ENCODE measurements at places on chromosomes 1 and 21. TPM values are rescaled to one million over a fixed set of nuclear protein-coding genes. Genes with fewer than 3 reads are reported as not detected.

FCN3 gene
- 17.0 TPM for polyA plus RNA-seq

SPATA46 gene
- polyA plus RNA-seq, result not detected

KCNE2 gene
- polyA plus RNA-seq, result 0.47 TPM

LMX1A gene
- polyA plus RNA-seq, result not detected

RCSD1 gene
- polyA plus RNA-seq, result 8.8 TPM

SYT2 gene
- polyA plus RNA-seq, result 0.37 TPM

SPATA1 gene
- 0.48 TPM for polyA plus RNA-seq

F13B gene
- not detected for polyA plus RNA-seq

CAPN8 gene
- polyA plus RNA-seq, result 0.53 TPM

SAMD11 gene
- 32.7 TPM for polyA plus RNA-seq

CACYBP gene
- 244 TPM for polyA plus RNA-seq

AGL gene
- 4.5 TPM for polyA plus RNA-seq

LYPD8 gene
- 0.13 TPM for polyA plus RNA-seq

ANKRD65 gene
- polyA plus RNA-seq, result 3.4 TPM

CLCA4 gene
- 0.20 TPM for polyA plus RNA-seq

CRYBG2 gene
- 0.20 TPM for polyA plus RNA-seq

GRCh38 chr1:75396745-75397144 is 214.2 kb downstream of the SLC44A5 start:
- no peaks in the 10 kb centered on the region for H3K27me3 ChIP-seq
- H3K36me3 ChIP-seq, result no peaks in the 10 kb centered on the region
- H3K4me3 ChIP-seq, result no peak overlapping the region
- no peak overlapping the region for H3K27ac ChIP-seq
- H3K4me1 ChIP-seq, result no peaks in the 10 kb centered on the region
- DNase-seq, result no peak

- no peak overlapping the region for H3K27ac ChIP-seq
- no peak overlapping the region for H3K4me3 ChIP-seq
- H3K4me1 ChIP-seq, result no peaks in the 10 kb centered on the region
- DNase-seq, result no peak
- H3K36me3 ChIP-seq, result no peaks in the 10 kb centered on the region
Observed at GRCh38 chr21:17889171-17889570, 70.0 kb upstream of the C21orf91 start.

DNA sequence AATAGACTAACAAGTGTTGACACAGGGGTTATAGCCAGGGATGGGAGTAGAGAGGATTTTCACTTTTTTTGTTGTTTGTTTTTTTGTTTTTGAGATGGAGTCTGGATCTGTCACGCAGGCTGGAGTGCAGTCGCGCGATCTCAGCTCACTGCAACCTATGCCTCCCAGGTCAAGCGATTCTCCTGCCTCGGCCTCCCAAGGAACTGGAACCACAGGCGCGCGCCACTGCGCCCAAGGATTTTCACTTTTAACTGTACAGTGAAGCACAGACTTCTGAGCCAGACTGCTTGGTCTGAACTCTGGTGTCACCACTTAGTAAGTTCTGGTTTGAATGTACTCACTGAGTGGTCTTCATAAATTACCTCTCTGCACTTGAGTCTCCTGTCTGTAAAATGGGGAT is 40.2 kb upstream of the WASF2 start:
- peaks cover 16% of the 10 kb centered on the region for H3K36me3 ChIP-seq
- DNase-seq, result no peak

- no peaks in the 10 kb centered on the region for H3K36me3 ChIP-seq
- no peaks in the 10 kb centered on the region for H3K4me1 ChIP-seq
- no peaks in the 10 kb centered on the region for H3K27me3 ChIP-seq
- no peak overlapping the region for H3K27ac ChIP-seq
- no peak for DNase-seq
Observed at GRCh38 chr1:24452922-24453485, 37.4 kb downstream of the NIPAL3 start.

GRCh38 chr1:8154621-8155052 is 128.5 kb upstream of the ERRFI1 start:
- no peaks in the 10 kb centered on the region for H3K36me3 ChIP-seq
- H3K4me3 ChIP-seq, result no peak overlapping the region
- no peaks in the 10 kb centered on the region for H3K4me1 ChIP-seq
- no peaks in the 10 kb centered on the region for H3K27me3 ChIP-seq
- no peak overlapping the region for H3K27ac ChIP-seq

- no peak overlapping the region for H3K27ac ChIP-seq
- H3K36me3 ChIP-seq, result no peaks in the 10 kb centered on the region
- no peaks in the 10 kb centered on the region for H3K4me1 ChIP-seq
- DNase-seq, result no peak
- H3K27me3 ChIP-seq, result peaks cover 15% of the 10 kb centered on the region
Observed at GRCh38 chr1:217924924-217925323, 293.8 kb downstream of the SPATA17 start.

DNA sequence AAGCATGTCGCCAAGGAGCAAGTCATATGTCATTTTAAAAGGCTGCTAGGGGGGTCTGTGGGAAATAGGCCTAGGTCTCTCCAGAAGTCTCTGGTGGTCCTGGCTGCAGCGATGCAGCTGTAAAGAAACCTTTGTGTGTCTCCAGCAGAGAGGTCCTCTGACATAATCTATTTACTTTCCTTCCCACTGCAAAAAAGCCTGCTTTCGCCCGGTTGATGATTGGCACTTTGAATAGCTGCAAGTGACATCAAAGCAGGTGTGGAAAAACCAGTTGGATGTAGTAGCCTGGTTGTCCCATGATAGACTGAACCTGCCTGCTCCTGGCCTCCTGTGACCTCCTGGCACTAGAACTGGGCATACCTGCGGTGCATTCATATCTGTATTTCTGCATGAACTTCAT is 13.8 kb downstream of the RASSF5 start:
- no peaks in the 10 kb centered on the region for H3K4me1 ChIP-seq
- no peaks in the 10 kb centered on the region for H3K27me3 ChIP-seq
- DNase-seq, result no peak
- no peaks in the 10 kb centered on the region for H3K36me3 ChIP-seq
- H3K4me3 ChIP-seq, result no peak overlapping the region
- H3K27ac ChIP-seq, result no peak overlapping the region

GRCh38 chr21:36706951-36707762 is 8.2 kb downstream of the SIM2 start:
- H3K4me3 ChIP-seq, result no peak overlapping the region
- DNase-seq, result no peak
- H3K27me3 ChIP-seq, result peaks cover 93% of the 10 kb centered on the region
- no peaks in the 10 kb centered on the region for H3K36me3 ChIP-seq

GRCh38 chr1:40709100-40709801 is 17.7 kb downstream of the NFYC start:
- H3K4me1 ChIP-seq, result peaks cover 41% of the 10 kb centered on the region
- peak overlapping the region; percentile 28 for H3K4me3 ChIP-seq
- H3K36me3 ChIP-seq, result no peaks in the 10 kb centered on the region
- peak; percentile 83 for DNase-seq

- no peaks in the 10 kb centered on the region for H3K36me3 ChIP-seq
- peak within 1 kb of the TSS; percentile 95 for H3K27ac ChIP-seq
- no peaks in the 10 kb centered on the region for H3K4me1 ChIP-seq
- peak within 1 kb of the TSS; percentile 7 for H3K4me3 ChIP-seq
Observed at GRCh38 chr1:208243967-208244916, at the start of gene PLXNA2. Gene PLXNA2, minus strand, starts transcription at chr1:208244384. Its CDS starts 26,462 bp downstream, at chr1:208217922.

GRCh38 chr1:4801192-4801924 is 146.9 kb downstream of the AJAP1 start:
- no peaks in the 10 kb centered on the region for H3K36me3 ChIP-seq
- no peak overlapping the region for H3K4me3 ChIP-seq
- H3K27ac ChIP-seq, result no peak overlapping the region
- no peaks in the 10 kb centered on the region for H3K4me1 ChIP-seq
- no peak for DNase-seq

DNA sequence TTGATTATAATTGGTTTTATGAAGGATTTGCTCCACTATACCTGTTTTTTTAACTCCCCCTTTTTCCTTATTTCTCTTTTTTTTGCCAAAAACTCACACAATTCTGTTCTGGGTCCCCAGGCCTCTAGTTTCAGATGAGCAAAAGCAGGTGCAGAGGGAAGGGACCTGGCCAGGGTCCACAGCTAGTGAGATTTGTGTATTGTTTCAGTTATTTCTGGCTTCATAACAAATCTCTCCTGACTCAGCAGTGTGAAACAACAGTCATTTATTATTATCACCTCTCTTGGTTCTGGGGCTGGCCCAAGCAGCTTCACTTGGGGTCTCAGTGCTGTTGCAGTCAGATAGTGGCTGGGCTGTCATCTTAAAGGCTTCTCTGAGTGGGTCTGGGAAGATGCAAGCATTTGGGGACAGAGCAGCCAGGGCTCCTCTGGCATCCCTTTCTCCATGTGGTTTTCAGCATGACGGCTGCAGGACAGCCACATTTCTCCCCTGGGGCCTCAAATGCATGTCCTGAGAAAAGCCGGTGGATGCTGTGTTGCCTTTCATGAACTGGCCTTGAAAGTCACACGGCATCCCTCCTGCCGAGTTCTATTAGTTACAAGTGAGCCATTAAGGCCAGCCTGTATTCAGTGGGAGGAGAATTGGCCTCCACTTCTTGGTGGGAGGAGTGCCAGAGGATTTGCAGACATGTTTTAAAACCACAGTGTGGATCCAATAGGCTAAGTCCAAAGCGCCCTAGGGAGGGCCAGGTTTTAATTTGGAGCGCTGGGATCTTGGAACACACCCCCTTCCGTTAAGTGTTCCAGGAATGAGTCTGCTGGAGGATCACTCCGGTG is 137.1 kb downstream of the CAMTA1 start:
- H3K27me3 ChIP-seq, result no peaks in the 10 kb centered on the region
- H3K4me1 ChIP-seq, result peaks cover 7% of the 10 kb centered on the region
- H3K4me3 ChIP-seq, result no peak overlapping the region
- H3K27ac ChIP-seq, result peak overlapping the region; percentile 49
- DNase-seq, result peak; percentile 85

DNA sequence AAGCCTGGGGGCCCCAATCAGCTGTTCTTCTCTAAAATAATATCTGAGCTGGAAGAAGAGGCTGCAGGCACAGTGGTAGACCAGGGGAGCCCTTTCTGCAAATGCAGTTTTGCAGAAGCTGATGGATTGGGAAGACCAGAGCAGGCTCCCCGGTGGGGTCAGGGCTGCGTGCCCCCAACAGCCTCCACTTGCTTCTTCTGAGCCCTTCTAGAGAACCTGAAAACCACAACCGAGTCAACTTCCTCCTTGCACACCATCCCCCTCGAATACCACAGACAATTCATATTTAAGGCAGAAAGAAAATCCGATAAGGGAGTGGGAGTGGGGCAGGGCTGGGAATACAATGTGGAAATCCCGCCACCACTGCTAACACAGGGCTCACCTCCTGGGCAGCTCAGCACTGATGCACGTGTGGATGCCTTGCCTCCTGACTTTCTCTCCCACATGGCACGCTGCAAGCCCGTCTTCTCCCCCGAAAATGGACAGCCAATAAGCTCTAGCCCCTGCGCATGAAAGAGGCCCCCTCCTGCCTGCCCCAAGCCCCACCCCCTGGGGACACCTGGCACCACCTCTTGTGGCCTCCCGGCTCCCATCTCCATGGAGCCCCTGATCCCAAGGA is 25.4 kb upstream of the ALDH4A1 start:
- no peak overlapping the region for H3K4me3 ChIP-seq
- no peaks in the 10 kb centered on the region for H3K36me3 ChIP-seq
- no peaks in the 10 kb centered on the region for H3K27me3 ChIP-seq
- peaks cover 20% of the 10 kb centered on the region for H3K4me1 ChIP-seq
- peak overlapping the region; percentile 90 for H3K27ac ChIP-seq
- DNase-seq, result no peak

GRCh38 chr1:52842643-52843310 is at the start of gene ZYG11A:
Gene ZYG11A, plus strand, starts transcription at chr1:52842760. Its CDS starts 124 bp downstream, at chr1:52842884.
- H3K36me3 ChIP-seq, result no peaks in the 10 kb centered on the region
- H3K27me3 ChIP-seq, result peaks cover 26% of the 10 kb centered on the region
- DNase-seq, result peak; percentile 28
- H3K4me3 ChIP-seq, result no peak within 1 kb of the TSS
- no peaks in the 10 kb centered on the region for H3K4me1 ChIP-seq

DNA sequence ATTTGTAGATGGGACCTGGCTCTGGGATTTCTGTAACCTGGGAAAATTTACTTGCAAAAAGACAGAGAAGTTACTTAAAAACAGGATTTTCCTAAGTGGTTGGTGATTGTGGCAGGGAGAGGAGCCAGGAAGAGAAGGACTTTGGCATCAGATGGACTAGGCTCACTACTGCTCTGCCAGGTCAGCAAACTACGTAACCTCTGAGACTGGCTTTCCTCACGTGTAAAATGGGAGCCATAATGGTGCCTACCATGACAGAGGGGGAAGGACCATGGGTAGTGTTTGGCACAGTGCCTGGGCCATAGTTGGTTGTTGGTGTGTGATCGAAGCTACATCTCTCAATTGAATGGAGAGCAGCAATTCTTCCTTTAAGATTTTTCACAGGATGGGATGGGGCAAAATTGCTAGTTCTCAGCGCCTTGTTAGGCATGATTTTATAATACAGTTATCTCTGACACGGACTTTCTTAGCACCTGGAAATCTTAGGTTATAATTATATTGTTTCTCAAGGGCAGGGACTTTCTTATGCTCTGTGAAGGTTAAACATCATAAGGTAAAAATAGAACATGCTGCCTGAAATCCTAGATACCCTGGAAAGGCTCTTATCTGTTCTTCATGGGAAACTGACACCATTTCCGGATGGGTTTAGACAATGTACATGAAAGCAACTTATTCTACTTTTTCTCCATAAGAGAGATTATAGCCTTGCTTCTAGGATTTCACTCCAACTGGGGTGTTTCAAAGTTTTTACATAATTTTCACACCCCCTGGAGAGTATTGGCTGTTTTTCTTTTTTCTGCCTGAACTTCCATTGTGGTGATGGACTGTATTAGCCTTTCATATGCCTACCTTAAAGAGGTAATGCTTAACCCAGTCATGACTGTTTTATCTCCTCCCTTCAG is 10.9 kb downstream of the ROR1 start:
- no peaks in the 10 kb centered on the region for H3K36me3 ChIP-seq
- DNase-seq, result no peak
- no peak overlapping the region for H3K4me3 ChIP-seq

GRCh38 chr1:230896779-230897178 is 28.5 kb upstream of the C1orf198 start:
- no peak for DNase-seq
- peaks cover 13% of the 10 kb centered on the region for H3K27me3 ChIP-seq
- no peaks in the 10 kb centered on the region for H3K36me3 ChIP-seq
- no peak overlapping the region for H3K4me3 ChIP-seq
- no peaks in the 10 kb centered on the region for H3K4me1 ChIP-seq

DNA sequence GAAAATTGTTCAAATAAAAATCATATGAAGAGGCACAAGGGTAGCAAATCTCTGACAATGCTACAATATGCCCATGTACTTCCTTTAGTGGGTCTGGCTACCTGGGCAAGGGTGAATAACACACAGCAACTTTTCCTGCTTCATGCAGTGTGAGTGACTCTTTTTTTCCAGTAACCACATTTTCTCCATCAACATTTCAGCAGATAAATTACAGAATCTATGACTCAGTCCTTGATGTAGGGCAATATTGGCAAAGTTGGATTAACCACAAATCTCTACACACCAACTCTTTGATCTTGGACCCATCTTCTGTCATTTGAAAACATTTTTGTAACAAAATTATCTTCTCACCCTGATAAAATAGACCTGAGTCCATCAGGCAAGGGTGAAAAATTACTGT is 31.7 kb downstream of the ERICH3 start:
- H3K4me1 ChIP-seq, result no peaks in the 10 kb centered on the region
- no peak overlapping the region for H3K27ac ChIP-seq
- no peaks in the 10 kb centered on the region for H3K27me3 ChIP-seq
- no peaks in the 10 kb centered on the region for H3K36me3 ChIP-seq
- no peak overlapping the region for H3K4me3 ChIP-seq
- peak; percentile 22 for DNase-seq
